ENCODE measurements at places on chromosomes 6 and 20.

DNA sequence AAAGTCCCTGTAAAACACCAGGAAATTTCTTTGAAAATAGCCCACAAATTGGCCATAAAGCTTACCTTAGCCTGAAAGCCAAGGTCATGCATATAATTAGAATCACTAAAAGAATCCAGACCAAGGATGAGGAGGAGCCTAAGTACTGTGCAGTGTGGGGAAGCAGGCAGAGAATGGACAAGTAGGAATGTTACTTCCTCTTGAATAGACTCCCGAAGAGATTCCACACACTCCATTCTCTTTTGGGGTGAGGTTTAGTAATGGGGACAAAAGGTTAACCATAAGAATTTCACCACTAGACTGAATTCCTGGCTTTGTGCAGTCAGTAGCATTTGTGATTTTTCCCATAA, 27.5 kb upstream of the MARCKS start:
- DNase-seq: no peak

- no peak for DNase-seq
These were observed 840 bp downstream of the DEFB132 start for GRCh38 chr20:258269-258858.

DNA sequence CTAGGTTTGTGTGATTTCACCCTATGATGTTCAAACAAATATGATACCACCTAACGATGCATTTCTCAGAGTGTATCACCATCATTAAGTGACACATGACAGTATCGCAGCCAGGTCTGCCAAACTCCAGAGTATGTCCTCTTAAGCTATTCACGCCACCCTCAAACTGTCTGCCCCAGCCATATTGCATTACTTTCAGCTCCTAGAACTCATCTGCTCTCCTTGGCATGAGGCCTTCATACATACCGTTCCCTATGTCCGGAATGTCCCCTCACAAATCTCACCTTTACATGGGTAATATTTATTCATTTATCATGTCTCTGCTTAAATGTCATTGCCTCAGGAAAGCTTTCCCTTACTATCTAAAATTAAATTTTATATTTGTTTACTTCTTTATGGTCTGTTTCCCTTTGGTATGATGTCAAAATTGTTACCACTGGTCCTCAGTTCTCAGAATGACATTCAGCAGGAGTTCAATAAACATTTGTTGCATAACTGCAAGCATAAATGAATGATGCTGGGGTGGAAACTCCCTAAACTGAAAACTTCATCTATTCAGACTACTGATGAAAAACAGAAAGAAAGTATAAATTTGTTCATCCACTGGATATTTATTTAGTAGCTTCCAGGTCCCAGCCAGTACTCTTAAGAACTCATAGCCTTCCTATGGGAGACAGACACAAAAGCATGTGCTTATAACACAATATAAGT, 3.2 kb downstream of the SESN1 start:
- DNase-seq: no peak

GRCh38 chr6:33851959-33852358, 48.2 kb upstream of the MLN start:
- no peak for DNase-seq

GRCh38 chr20:2042400-2042799, 48.5 kb upstream of the PDYN start:
- no peak for DNase-seq

DNA sequence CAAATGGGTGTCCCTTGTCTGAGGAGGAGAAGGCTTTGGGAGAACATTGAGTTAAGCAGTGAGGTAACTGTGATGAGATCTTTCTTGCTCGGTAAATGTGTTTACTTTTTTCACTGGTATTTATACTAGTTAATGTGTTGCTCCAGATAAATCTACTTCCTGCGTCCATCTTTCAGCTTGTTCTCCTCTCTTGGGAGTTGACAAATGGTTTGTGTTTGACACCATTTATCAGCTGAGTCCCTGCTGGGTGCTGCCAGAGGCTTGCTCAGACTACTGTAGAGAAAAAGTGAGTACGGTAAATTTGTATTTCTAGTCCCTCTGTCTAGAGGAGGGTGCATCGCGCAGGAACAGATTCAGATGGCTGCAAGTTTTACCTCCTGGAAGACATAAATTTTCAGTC, 8.3 kb upstream of the PRDM1 start:
- no peak for DNase-seq

DNA sequence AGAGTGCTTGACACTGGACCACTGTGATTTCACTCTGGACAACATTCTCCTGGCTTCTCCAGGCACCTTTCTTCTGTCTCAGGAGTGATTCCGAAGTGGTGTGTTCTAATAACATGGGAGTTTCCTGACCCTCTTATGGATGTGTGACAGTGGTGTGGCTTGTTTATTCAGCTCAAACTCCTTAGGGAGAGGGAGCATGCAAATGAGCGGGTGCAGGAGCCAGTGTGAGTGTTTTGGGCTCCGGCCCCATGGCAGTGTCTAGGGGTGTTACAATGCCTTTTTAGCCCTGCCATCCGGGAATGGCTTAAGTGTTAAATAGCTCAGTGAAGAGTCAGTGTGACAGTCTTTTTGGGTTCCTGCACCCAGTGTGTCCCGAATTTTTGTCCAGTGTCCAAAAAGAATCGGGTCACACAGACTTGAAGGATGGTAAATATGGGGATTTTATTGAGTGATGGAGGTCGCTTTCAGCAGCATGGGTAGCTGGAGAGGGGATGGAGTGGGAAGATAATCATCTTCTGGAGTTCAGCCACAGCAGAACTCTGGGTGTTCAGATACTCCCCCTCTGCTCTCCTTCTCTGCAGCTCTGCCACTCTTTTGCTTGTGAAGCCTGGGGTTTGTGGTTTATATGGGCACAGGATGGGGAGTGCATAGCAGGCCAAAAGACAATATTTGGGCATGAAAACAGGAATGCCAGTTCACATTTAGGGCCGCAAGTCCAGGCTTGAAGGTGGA, 928.9 kb upstream of the CITED2 start:
- DNase-seq: no peak

GRCh38 chr6:42028234-42029061, 21.9 kb upstream of the TAF8 start:
- DNase-seq: no peak

- DNase-seq: no peak
These were observed 50.6 kb downstream of the CCDC170 start for GRCh38 chr6:151544453-151544852.

GRCh38 chr6:148329596-148330381, 12.8 kb upstream of the SASH1 start:
- DNase-seq: no peak

- DNase-seq: no peak
These were observed 44.5 kb downstream of the QKI start for GRCh38 chr6:163459007-163459406.

DNA sequence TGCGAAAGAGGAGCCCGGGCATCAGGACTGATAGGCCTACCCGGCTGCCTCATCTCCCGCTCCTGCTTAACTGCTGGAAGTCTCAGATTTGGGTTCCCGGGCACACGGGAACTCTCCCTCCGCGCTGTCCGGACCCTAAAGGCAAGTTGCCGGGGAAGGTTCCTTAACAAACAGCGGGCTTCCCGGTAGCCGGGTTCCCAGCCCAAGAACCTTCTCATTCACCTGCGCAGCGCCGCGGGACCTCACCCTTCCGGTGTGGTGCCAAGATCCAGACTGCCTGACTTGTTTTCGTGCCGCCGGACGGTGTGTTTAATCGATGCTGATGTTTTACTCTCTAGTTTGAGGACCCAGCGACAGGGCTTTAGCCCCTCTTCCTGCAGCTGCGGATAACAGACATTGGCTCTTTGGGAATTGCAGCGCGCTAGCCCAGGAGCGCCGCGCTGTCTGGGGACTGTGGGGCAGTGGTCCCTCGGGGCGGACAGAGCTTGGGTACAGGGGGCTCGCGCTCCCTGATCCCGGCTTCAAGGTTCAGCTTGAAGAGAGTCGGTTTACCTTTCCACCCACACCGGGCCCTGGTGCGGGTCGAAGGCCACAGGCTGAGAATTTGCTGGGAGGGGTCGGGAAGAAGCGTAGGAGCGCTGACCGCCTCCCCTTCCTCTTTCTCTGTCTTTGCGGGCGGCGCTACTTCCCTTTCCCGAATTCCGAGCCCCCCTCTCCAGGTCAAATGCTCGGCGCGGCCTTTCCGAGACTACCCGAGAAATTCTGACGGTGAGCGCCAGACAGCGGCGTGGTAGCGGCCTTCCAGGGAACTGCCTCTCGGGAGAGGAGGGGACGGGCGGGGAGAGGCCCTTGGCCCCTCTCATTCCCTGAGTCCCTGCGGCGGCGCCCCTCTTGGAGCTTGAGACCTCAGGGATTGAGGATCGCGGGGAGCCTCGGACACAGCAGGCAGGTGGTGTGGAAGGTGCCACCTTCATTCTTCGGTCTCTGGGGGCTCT, 17.2 kb downstream of the ABT1 start:
- DNase-seq: no peak

- DNase-seq: no peak
These were observed 25.0 kb downstream of the AKAP7 start for GRCh38 chr6:131160254-131160758.

DNA sequence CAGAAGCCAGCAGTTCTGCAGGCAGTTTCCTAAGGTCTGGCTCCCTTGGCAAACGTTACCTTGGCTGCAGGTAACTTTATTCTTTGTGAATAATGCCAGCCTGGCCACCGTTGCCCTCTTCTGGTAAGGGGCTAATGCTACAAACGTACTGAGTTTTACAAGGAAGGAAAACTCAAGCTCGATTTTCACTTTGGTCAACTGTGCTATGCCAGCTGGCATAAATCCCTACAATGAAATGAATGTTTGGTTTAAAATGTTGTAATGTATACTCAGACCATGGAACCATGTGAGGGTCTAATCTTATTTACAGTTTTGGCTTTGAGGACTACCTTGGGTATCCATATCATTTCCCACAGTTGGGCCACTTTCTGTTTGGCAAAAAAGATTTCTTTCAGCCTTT, 101.4 kb downstream of the SLX4IP start:
- DNase-seq: no peak

- no peak for DNase-seq
These were observed 199.3 kb upstream of the SHLD1 start for GRCh38 chr20:5550733-5551529.

DNA sequence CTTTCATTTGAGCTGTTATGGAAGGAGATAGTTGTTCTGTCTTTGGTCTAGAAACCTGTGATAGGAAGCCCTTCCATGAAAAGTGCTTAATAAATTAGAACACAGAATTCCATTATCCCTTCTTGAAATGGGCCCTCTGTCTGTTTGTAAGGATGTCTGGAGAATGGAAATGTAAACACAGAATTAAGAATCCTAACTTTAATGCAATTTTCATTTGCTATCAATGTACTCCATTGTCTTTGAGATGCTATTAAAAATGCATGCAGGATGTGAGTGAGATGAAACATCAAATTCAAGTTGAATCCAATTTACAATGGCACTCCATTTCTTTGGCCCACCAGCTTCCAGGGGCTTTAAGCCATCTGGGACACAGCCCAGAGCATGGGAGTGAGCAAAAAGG, 13.9 kb upstream of the AARS2 start:
- DNase-seq: no peak

- no peak for DNase-seq
These were observed 2.6 kb downstream of the PRSS35 start for GRCh38 chr6:83514866-83515466.

DNA sequence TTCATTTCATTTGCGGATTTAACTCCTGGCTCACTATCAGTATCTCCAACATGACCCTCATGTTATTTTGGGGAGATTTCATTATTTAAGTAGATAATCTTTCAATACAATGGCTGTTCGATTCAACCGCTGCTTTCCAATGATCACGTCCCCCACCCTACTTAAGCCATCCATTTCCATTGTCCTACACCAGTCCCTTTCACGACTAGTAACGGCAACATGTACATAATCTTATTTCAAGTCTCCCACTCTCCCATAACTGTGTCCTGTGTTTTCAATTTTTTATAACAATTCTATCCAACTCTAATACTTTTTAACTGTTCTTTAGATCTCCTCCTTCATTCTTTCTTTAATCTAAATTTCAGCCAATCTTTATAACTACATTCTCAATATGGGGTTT, 890.8 kb upstream of the MAP3K7 start:
- no peak for DNase-seq

- no peak for DNase-seq
These were observed 69.9 kb upstream of the BTBD3 start for GRCh38 chr20:11847827-11848226.

- DNase-seq: no peak
These were observed 24.4 kb downstream of the SIRPD start for GRCh38 chr20:1533059-1533458.

DNA sequence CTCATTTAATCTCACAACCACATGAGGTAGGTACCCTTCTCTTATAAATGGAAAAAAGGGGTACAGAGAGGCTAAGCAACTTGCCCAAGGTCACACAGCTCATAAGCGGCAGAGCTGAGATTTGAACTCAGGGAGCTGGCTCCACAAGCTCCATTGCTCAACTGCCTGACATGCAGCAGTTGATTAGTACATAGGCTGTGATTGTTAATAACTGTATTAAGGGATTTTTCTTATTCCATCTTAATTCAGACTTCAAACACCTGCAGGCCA, 6.6 kb downstream of the CCN5 start:
- DNase-seq: no peak

DNA sequence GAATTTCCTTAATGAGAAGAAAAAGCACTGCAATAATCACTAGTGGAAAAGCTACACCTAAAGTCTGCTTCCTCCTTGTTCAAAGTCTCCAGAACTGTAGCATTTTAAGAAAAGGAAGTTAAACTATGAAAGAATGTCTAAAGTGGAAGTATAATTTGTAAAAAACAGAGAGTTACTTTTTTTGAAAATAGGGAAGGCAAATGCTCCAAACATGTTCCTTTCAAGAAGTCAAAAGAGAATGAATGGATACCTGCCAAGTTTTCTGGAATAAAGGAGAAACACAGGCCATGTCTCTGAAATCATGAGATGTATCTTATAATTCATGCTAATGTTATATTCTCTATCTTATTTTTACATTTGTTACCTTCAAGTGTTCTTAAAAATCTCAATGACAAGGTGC, 60.7 kb upstream of the ADGRG6 start:
- DNase-seq: no peak

- DNase-seq: no peak
These were observed 646 bp downstream of the HEY2 start for GRCh38 chr6:125749865-125750691.

GRCh38 chr20:54203281-54203680, 4.6 kb upstream of the PFDN4 start:
- DNase-seq: no peak

DNA sequence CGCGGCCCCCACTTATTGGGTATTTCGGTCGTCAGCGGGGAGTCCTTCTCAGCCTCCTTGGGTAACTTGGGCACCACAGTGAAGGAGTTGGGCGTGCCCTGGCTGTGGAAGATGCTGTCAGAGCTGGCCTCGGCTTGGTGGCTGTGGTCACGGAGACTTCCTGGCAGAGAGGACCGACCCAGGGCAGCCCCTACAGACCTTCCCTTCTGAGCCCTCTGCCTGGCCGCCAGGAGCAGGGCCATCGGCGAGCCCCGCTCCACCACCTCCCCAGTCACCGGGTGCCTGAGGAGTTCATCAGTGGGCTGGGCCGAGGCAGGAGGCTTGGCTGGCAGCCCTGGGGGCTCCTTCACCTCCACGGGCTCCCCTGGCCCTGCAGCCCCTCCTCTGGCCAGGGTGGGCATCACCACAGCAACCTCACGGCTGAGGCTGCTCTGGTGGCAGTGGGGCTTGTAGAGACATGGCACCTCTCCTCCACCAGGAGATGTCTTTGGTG, 37.2 kb downstream of the C6orf132 start:
- no peak for DNase-seq

GRCh38 chr6:157981132-157981394, 600 bp upstream of the SYNJ2 start:
- DNase-seq: no peak

GRCh38 chr6:25088513-25088912, 152.8 kb upstream of the RIPOR2 start:
- DNase-seq: no peak
